ENCODE measurements at places on chromosomes 2 and 18.

DNA sequence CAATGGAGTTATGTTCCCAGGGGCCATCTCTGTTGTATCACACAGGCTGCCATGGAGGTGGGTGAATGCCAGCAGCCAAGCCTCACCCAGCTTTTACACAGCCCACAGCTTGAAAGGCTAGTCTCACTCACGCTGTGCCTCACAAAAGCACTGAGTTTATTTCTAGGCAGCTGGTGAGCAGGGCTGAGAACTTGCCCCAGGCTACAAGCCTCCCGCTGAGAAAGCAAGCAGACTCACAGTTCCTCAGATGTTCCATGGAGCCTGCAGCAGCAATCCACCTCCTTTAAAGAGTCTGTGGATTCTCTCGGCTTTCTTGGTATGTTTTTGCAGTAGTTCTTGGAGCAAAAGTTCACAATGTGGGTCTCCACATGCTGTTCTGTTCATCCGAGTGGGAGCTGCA lies 40.9 kb upstream of the ALKAL2 start:
- no peak for DNase-seq

DNA sequence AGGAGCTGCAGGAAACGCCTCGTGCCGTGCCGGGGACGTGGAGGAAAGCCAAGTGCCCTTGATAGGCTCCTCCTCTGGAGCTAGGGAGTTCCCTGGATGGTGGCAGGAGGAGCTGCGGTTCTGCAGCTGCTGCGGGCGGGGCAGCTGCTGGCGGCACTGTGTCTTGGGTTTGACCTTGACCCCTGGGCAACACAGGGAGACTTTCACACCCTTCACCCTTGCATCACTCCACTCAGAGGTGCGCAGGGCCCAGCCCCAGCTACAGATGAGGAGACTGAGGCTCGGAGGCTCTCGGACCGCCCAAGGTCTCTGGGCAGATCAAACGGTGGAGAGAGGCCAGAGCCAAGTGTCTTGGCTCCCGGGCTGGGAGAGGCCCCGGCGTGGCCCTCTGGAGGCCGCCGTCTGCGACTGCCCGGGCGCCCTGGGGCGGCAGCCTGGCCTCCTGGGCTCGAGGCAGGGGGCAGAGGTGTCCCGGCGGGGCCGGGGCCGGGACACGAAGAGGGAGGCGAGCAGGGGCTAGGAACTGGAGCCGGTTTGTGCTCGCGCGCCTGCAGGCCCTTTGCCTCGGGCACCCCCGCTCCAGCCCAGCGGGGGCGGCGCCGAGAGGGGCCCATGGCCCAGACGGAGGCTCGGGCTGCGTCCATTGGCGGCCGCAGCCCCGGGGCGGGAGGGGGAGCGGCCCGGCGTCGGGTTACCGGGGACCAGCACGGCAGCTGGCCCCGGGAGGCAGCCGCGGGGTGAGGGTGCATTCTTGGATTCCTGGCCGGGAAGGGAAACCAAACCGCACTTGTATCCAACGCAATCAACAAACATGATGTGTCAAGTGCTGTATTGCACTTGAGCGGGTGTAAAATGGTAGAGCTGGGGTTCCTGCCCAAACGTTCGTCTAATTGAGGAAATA lies 129.6 kb upstream of the SLC1A4 start:
- DNase-seq: no peak

DNA sequence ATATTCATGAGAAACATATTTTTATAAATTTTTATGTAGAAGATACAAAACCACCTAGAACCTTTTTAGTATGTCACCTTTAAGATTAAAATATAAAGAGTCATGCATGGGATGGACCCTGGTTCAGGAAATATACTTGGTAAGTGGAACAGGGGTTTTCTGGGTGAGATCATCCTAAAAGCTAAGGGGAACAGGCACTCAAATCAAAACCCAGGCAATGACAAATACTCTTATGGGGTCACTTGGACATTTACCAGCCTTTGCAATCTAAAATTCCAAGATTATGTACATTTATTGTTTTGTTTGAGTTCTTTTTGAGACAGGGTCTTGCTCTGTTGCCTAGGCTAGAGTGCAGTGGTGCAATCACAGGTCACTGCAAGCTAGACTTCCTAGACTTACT lies 65.8 kb downstream of the SGPP2 start:
- DNase-seq: no peak

- DNase-seq: no peak
Measured at GRCh38 chr2:100767810-100768806, 51.8 kb upstream of the NPAS2 start.

DNA sequence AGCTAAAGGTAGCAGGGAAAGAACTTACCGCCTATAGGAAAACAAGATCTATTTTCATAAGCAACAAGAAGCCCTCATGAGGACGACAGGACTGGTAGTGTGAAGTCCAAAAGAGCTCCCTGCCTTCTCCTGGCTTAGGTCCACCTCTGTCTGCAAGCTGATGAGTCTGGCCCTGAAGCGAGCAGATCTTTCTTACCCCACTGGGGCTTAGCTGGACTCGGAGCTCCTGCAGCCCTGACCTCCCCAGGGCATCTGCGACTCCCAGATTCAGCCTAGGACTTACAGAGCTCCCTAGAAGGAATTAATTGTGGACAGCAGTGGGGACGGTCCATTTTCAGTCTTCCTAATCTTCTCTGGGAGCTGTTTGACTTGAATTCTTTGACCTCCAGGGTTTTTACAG lies 53.7 kb downstream of the MCFD2 start:
- DNase-seq: no peak

GRCh38 chr2:38108907-38109731 lies 33.2 kb upstream of the CYP1B1 start:
- DNase-seq: no peak

- no peak for DNase-seq
Measured at GRCh38 chr2:9217838-9218770, 11.5 kb downstream of the ASAP2 start.

DNA sequence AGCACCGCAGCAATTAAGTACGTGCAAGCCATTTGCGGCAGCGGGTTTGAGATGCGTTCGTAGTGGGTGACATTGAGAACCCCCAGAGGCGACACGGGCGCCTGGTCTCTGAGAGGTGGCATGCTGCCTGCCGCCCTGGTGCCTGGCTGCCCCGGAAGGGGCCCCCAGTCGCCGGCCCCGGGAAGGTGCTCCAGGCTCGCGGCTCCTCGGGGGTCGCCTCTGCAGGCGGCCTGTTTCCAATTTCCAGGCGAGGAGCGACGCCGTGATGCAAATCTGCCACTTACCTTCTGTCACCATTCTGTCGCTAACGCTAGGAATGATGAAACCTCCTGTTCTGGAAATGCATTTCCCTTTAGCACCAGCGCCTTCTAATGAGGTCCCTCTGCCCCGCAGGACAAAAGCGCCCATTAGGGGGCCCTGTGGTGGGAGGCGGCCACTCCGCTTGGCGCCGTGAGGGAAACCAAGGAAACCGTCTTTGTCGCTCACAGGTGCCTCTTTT lies 13.0 kb downstream of the KIF5C start:
- DNase-seq: no peak

DNA sequence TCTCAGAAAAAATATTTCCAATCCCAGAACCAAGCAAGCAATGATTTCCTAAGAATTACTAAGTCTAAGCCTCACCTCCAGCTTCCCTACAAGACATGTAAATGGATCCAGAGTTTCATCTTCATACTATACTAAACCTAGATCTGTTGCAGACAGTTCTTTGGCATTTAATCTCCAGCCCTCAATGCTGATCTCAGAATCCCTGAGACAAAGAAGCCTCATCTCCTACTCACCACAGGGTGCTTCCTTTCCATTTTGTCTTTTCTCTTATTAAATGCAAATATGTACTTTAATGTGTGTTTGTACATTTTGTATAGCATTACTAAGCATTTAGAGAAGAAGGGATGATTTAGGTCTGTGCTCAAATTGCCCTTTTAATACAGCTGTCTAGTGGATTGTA lies 954.9 kb downstream of the TDRD15 start:
- DNase-seq: no peak

DNA sequence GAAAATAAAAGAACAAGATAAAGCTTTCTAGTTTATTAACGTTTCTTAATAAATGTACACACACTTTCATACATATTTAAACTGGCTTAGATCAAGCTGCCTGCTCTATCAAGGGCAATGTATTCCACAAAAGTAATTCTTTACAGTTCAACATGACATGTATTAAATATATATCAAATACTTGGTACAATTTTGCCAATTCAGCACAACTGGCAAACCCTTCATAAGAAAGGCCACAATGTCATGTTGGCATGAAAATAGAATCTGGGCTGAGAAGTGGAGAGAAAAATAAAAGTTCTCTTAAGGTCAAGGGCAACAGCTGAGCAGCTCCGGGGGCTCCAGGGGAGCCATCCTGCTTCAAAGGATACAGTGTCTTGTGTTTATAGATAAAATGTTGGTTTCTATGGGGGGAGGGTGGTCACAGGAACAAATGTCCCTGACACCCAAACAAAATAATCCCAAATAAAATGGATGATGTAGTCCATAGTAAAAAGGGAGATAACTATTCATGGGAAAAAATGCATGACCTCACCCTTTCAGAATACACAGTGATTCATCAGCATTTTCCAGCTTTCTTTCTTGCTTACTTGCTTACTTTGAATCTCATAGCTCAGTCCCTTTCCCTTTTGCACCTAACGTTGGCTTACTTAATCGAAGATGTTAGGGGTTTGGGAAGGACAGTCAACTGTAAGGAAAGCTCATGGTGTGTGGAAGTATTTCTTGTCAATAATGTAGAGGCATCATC lies 494.9 kb downstream of the NYAP2 start:
- DNase-seq: no peak

DNA sequence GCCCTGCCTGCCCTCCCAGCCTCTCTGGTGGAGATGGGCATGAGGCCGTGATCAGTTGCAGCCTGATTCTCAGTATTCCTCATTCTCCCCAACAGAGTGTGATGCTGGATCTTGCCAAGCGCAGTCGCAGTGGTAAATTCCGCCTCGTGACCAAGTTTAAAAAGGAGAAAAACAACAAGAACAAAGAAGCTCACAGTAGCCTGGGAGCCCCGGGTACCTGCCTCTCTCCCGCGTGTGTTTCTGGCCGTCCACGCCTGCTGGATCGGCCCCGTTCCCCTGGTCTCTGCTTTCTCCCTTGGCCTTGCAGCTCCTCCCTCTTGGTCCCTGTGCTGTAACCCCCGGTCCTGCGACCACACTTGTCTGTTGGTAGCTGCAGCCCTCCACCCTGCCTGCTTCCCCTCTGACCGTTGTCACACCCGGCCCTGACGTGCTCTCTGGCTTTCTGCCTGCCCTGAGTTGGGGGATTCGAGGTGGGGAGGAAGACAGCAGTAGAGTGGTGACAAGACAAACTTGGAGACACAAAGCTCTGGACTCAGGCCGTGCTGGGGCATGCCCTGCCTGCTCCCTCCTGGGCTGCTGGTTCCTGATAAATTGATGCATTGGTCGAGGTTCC lies 99.5 kb downstream of the USP40 start:
- peak; percentile 7 for DNase-seq

DNA sequence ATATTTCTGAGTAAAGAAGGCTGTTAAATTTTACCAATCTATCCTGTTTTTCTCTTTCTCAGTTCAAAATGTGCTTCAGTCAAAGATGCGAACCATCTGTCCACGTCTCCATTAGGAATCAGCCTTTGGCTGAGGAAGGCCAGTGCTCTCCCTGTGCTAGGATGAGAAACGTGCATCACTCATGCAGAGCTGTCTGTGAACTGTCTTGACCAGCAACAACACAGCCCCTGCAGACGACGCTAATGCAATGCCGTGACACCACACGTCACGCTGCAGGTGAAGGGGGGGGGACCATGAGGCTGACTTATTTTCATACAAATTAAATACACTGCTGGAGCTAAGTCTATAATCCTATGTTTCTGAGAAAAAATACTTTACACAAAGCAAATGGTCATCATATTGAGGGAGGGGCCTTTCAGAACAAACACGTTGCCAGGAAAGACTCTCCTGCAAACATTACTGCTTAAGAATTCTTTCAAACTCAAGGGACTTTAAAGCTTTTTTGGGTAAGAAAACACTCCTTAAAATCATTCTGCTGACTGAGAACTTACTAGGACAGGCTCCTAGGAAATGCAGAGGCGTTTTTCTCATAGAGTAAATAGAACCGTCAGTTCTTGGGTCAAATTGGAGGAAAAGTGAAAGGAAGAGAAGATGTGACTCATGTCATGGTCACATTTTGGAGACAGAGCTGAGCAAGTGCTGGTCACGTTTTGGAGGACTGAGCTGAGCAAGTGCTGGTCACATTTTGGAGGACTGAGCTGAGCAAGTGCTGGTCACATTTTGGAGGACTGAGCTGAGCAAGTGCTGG lies 97.0 kb downstream of the MBP start:
- DNase-seq: no peak

DNA sequence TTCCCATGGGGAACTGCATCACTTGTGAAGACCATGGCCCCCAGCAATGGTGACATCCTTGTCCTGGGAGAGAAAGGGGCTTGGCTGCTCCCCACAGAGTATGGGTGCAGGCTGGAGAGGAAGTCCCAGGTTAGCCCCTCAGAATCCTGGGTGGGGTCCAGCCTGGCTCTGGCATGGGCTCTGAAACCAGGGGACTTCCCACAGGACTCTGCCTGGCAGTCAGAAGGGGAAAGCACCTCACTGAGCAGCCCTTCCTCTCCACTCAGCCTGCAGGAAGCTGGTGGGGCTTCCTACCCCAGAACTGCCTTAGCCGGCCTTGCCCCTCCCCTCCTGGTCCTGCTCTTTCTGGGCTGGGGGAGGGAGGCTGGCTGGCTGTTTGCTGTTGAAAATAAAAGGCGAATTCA lies 3.7 kb downstream of the NEURL3 start:
- no peak for DNase-seq

GRCh38 chr2:128805918-128806317 lies 487.2 kb upstream of the HS6ST1 start:
- DNase-seq: no peak

GRCh38 chr2:45684756-45685155 lies 33.3 kb downstream of the PRKCE start:
- no peak for DNase-seq

DNA sequence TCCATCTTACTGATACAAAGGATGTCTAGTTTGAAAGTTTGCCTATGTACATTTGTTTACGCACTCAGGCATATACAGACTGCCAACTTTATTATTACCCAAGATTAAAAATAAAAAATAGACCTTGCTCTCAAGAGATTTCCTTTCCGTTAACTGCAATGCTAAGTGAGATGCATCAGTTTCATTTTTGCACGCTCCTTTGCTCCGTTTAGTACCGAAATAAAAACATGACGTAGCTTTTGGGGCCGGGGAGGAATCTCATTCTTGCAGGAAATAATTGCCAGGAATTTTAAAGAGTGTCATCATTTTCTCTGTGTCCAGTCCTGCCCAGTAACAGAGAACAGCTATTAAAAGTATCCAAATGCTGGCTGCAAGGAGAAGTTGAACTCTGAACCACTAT lies 169.5 kb downstream of the SLC8A1 start:
- DNase-seq: no peak
